ENCODE measurements at places on chromosomes 6 and 20.

DNA sequence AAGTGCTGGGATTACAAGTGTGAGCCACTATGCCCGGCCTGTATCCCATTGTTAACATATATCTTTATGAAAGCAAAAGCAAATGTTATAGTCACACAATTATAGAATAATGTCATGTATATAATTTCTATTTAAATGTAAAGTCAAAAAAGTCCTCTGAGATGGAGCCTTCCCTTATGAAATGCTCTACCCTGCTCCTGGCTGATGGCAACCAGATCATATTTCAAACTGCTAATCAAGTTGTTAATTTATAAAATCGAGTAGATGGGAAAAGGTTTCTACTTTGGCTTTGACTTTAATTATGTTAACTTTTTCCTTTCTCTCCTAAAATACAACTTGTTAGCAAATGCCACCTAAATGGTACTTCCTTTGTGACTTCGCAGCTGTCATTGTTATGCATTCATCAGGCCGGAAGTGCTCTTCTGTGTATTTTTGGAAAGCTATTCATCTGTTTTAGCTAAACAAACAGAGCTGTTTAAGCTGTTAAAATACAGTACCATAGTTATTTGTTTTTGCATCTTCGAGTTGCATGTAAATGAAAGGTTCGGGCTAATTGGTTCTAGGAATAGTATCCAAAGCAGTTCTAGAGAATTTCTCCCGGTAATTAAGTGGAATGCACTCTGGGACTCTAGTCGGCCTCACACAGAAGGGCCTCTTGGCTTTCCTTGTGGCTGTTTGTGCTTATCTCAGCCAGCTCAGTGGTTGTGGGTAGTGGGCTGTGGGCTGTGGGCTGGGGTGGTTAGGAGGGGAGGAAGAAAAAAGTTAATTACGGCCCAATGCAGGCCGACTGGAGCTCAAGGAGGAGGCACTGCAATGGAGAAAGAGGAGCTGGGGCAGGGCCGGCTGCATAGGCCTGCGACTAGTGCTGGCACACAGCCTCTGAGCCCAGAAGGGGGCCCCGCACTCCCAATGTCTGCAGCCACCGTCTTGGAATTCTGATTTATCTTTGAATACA lies 34.8 kb downstream of the SLC35D3 start:
- no peak for DNase-seq

- no peak for DNase-seq
These were observed 8.1 kb upstream of the CCN5 start for GRCh38 chr20:44707018-44707579.

DNA sequence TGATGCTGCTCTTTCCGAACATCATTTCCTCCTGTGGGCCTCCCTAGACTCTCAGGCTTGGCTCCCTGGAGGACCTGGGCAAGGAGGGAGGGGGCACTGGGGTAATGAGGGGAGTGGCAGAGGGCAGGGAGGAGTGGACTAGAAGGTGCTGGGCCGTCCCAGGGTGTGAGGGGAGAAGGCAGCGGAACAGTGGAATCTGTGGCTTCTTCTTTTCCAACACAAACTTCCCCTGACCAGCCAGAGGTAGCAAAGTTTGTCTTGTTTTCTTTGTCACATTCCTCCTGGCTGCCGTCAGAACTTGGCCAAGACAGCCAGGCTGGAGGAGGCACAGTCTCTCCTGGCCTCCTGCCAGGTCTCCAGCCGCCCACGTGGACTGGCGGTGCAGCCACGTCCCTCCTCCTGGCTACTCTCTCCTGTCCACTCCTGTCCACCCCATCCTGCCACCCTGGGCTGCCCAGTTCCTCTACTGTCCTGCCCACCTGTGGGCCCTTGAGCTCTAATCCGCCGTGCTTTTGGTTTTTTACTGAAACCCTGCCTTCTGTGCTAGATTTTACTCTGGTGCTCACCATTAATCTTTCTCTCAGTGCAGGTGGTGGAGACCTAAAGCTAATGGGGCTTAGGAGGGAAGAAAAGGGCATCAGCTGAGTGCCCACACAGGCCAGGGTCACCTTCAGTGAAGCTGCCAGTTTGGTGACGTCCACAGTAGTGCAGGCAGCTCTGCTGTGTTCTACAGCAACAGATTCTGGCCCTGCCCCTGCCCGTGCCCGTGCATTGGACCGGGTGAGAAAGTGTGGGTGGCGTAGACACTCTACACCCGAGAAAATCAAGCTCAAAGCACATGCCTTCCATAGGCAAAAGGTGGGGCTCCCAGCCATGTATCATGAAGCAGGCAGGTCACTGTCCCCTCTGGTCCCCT lies 2.8 kb upstream of the CDSN start:
- DNase-seq, result no peak

DNA sequence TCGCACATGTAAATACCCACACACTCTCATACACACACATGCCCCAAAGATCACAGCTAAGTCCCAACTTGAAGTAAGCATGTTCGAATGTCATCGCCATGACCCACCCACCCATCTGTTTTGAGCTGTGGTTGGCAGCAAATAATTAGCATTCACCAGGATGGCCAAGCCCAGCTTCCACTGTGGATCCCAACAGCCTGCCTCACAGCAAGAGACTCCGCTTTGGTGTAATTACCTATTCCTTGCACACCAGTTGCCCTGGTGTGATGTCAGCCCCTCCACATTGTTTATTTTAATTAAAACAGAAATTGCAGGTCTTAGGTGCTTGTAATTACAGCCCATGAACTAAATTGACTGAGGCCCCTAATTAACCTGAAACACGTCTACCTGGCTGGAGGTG lies 81.1 kb downstream of the MAFB start:
- DNase-seq, result no peak

GRCh38 chr6:81758221-81758620 lies 5.7 kb upstream of the TENT5A start:
- DNase-seq, result no peak

DNA sequence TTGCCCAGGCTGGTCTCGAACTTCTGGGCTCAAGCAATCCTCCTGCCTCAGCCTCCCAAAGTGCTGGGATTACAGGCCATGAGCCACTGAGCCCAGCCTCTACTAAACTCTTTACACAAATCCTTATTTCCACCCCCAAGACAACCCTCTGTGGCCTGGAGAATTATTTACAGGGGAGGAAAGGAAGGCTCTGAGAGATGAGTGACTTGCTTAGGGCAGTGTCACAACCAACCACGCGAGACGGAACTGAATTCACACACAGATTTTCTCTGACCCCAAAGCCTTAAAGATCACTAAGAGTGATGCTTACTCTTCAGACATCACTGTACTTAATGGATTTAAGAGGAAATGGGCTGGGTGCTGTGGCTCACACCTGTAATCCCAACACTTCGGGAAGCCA lies 86.2 kb downstream of the RIPOR3 start:
- no peak for DNase-seq
